Cerebellar nuclear complex (tissue), 1 donor: ENCODE measurements at places on chromosomes 5 and 9.
A peak's percentile ranks its signal among the peaks of the same experiment; 100 is the strongest.

GRCh38 chr5:35988529-35988928, 2.7 kb downstream of the UGT3A1 start:
- DNase-seq, result no peak

GRCh38 chr9:3467593-3468219, 58.1 kb downstream of the RFX3 start:
- DNase-seq, result peak; percentile 3

DNA sequence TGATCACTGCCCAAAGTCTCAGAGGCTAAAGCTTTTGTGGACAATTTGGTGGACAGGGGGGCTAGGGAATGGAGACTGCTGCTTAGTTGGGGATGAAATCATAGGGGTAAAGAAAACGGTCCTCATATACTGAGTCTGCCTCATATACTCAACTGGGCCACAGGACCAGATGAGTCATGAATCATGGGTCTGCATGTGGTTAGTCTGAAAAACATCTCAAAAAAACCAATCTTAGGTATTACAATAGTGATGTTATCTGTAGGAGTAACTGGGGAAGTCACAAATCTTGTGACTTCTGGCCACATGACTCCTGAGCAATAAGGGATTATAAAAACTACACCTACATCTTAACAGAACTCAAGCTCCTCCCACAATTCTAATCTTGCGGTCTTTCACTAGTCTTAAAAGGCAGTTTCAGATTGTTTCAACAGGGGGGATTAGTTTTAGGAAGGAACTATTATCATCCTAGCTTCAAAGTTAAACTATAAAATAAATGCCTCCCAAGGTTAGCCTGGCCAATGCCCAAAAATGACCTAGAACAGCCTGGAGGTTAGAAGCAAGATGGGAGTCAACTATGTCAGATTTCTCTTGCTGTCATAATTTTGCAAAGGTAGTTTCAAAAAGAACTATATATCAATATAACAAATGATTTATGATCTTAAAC, 17.5 kb downstream of the TMEM161B start:
- no peak for DNase-seq

DNA sequence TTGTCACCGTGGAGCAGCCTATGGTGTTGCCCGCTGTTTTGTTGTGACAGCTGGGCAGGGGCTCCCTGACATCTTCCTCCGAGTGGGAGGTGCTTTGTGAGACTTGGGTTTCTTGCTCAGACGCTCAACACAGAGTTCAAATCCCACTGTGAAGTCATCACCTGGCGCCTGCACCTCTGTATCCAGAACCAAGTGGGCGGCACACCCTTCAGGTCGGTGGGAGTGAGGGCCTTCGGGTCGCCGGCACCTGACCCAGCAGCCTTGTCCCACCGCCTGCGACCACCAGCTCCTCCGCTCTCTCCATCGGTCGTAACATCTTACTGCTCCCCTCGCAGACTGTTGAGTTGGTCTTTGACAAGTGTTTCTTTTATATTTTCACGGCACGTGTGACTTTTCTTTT, 37.6 kb upstream of the EXOC3 start:
- DNase-seq, result no peak

DNA sequence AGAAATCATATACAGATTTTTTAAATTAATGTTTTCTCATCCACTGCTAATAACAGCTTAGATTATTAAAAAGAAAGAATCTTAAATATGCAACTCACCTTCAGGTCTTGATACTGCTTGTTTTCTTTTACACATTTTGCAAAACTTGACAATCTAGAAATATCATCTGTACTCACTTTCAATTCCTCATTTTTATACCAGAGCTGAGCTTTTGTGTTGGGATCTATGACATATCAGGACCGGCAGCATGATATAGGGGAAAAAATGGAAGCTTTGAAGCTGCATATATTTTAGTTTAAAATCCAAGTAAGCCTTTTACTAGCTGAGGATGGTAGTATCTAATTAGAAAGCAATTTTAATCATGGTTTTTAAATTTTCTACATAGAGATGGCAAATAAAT, 75.7 kb upstream of the SMARCA2 start:
- DNase-seq, result no peak
